ENCODE measurements at places on chromosomes 5 and 9.
A peak's percentile ranks its signal among the peaks of the same experiment; 100 is the strongest.

DNA sequence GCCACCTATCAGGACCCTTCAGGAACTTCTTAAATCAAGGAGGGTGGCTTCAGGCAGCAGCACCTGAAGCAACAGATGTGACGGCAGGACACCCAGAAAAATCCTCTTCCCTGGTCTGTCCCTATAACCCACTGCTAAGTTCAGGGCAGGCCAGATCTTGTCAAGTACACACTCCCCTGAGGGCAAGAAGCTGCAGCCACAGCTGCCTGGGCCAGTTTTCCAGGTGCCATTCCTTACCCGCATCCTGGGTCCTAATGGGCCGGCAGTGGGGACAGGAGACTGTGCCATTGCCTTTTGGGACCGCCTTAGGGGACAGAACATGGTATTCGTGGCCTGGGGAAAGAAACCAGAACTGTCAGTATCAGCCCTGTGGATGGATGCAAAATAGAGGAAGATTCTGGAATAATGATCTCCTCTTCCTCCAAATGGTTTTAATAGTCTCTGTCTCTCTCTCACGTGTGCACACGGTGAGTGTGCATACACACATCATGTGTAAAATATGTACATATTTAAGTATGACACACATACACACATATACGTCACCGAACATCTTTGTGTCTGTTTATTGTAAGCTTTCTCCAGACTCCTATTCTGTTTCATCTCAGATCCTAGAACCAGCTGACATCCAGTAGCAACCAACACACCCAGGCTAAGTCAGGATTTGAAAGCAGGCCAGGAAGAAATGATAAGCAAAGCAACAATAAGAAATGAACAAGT is 14.0 kb downstream of the ORM2 start:
- no peak for DNase-seq

GRCh38 chr9:111925017-111925770 is 28.6 kb downstream of the UGCG start:
- no peak for DNase-seq

- DNase-seq = no peak
These were observed 38.9 kb downstream of the ADRA1B start for GRCh38 chr5:159955056-159955624.

- no peak for DNase-seq
These were observed 118.7 kb downstream of the LPAR1 start for GRCh38 chr9:110919609-110920008.

DNA sequence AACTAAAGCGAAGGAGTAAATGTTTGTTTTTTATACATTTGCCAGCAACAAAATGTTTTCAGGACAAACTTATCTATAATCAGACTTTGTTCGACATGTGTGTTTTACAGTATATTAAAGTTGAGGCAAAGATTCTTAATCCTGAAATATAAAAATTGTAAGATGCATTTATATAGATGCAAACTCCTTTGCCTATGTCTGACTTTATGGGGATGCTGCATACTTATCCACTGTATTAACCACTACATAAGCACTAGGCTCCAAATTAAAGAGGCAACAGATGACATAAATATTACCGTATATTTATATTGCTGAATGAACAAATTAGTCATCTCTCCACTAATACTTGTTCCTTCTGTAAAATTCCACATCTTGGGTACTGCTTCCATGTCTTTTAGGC is 882.7 kb upstream of the ARRDC3 start:
- DNase-seq = no peak

GRCh38 chr9:90204128-90204831 is 438.3 kb downstream of the DIRAS2 start:
- DNase-seq = no peak

GRCh38 chr5:30347858-30348257 is 845.6 kb upstream of the CDH6 start:
- no peak for DNase-seq

DNA sequence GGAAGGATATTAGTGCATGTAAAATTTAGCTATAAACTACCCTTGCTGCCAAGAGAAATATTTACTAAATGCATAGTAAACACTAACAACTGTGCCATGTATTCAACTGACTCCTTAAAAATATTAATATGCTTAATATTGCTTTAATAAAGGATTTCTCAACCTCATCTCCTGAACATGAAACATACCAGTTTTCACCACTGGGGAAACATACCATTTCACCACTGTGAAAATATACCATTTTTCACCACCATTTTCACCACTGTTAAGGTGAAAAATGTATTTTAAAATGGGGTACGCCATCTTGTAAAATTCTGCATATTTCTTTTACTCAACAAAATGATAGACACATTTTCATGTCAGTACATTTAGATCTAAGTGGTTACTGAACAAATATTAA is 4.5 kb downstream of the RAB14 start:
- DNase-seq = no peak

DNA sequence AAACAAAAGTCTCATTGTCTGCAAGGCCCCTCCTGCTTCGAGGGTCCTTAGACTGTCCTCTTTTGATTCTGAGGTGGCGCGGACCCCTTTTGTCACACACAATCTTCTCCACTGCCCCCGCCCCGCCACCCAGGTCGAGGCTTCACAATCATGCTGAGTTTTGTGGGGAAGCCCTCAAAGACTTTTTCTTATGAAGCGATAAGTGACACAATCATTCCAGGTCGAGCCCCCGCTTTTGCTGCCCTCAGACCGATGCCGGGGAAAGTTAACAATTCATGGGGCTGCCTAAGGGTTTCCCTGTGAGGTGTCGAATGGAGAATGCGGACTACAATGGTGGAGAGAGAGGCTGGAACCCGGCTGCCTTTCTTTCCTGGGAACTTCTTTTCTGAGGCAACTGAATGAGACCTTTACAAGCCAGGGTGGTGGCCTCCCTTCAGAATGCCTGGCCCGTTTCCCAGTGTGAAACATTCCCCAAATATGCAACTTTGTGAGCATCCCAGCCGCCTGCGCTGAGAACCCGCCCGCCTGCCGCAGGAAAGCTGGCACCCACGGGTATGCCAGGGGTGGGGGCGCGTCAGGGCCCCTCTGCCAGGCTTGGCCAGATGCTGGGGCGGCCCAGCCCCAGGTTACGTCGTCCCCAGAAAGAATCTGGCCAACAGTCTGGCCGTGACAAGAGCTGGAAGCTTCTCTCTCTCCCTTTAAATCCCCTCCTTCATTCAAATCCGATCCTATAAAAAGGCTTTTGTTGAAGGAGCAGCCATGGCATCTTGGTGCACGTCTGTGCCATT is 71.9 kb downstream of the MAP1B start:
- DNase-seq = peak; percentile 83

DNA sequence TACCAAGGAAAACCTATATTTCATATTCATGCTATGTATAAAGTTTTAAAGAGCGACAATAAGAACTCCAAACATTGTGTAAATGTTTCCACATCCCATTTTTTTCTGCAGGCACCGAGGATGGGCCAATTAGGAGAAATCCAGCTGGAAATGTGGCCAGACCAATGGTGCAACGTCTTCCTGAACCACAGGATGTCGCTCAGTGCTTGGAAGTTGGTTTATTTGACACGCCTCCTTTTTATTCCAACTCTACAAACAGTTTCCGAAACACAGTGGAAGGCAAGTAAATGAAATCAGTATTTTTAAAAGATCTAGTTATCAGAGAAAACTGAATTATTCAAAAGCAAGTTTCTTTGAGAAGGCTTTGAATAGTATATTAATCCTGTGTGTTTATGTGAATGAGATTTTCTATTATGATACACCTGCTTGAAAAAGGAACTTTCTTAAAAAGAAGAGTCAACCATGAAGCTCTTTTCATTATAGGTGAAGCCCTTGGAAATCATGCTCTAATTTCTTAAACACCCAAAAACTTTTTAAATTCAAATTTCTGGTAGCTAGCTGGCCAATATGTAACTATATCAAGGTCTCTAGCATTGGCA is 9.1 kb downstream of the TYRP1 start:
- peak; percentile 75 for DNase-seq

- DNase-seq = no peak
These were observed 14.0 kb downstream of the NR5A1 start for GRCh38 chr9:124493218-124493617.

GRCh38 chr5:89520771-89521170 is 637.8 kb upstream of the MEF2C start:
- no peak for DNase-seq

- DNase-seq = no peak
These were observed 149.0 kb downstream of the SSBP2 start for GRCh38 chr5:81601919-81602318.

DNA sequence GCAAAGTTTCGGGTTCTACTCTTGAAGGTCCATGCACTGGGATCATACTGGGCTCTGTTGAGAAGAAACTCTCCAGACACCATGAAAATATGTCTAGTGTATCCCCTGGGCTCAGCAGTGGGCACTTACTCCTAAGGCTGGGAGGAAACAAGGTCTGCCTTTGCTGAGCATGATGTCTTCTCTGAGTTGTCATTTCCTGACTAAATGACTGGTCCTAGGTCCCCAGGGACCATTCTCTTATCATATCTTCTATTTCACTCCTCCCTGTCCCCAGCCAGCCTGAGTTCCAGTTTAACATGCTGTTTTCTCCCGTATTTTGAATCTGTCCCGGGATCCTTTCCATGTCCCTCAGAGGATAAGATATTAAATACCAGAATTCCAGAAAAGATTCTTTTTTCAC is 225.4 kb downstream of the MTRR start:
- no peak for DNase-seq

DNA sequence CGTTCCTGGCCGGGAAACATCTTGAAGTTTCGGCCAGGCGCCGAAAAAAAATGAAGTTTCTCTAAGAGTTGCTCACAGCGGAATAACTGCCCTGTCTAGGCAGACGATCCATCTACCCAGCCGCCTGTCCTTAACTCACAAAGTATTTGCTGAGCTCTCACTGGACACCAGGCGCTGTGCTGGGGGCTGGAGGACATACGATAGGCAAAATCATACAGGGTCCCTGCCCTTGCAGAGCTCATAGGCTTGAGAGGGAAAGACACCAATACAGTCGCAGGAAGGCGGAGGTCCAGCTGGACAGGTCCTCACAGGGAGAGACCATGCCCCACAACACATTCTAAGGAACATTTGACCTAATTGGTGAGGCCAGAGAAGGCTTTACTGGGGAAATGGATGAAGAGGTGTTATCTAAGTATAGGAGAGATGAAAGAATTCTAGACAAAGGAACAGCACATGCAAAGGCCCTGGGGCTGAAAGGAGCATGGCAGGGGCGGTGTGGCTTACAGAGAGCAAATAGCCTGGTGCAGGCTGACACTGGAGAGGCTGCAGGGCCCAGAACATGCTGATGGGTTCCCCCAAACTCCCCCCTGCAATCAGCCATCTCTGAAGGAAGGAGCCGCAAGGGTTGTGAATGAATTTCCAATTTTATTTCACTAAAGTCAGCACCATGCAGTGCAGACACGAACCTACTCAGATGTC is 2.0 kb upstream of the MXD3 start:
- DNase-seq = no peak

GRCh38 chr9:123927625-123928532 is 2.0 kb downstream of the DENND1A start:
- peak; percentile 29 for DNase-seq

- DNase-seq = no peak
These were observed 32.0 kb upstream of the ADAM19 start for GRCh38 chr5:157607371-157608161.

- DNase-seq = no peak
These were observed 188.9 kb downstream of the ARHGAP26 start for GRCh38 chr5:142958944-142959682.

- no peak for DNase-seq
These were observed 78.7 kb upstream of the ACTBL2 start for GRCh38 chr5:57561231-57561842.

DNA sequence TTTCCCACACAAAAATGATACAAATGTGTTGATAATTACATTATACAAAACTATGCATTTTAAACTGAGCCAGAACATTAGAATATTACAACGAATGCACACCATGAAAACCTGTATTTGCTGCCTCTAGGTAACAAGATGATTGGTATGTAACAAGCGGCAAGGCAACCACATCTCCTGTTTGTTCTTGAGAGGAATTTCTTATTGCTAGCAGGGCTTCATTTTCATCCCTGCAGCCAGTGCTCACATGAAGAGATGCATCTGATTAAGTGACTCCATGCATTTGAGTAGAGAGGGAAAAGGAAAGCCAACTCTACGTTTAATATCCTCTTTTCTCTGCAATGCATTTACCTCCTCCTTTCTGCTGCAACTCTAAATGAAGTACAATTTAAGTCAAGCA is 36.6 kb downstream of the FRMD3 start:
- no peak for DNase-seq

GRCh38 chr9:132175431-132175830 is 13.6 kb downstream of the NTNG2 start:
- DNase-seq = peak; percentile 18

DNA sequence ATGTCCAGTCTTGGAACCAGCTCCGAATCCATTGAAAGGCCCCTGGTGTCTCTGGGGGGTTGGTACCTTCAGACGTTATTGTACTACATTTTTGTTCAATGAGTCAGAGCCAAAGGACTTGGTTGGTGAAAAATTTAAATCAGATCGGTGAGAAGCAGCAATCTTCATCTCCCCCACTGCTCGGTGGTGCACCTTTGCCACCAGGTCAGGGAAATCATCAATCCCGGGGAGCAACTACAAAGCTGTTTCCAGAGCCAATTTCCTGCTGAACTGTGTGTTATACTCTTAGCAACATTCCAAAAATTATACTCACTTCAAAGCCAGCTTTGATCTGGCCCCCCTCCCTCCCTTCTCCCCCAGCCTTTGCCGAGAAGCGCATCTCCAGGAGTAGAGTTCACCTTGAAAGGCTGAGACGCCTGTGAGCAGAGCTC is 375.2 kb upstream of the WWC1 start:
- no peak for DNase-seq

GRCh38 chr5:90981821-90982220 is 401.3 kb downstream of the ARRDC3 start:
- DNase-seq = no peak

- no peak for DNase-seq
These were observed 16.3 kb upstream of the SLC12A7 start for GRCh38 chr5:1127959-1128785.

GRCh38 chr5:175456105-175456742 is 12.2 kb upstream of the DRD1 start:
- DNase-seq = no peak

DNA sequence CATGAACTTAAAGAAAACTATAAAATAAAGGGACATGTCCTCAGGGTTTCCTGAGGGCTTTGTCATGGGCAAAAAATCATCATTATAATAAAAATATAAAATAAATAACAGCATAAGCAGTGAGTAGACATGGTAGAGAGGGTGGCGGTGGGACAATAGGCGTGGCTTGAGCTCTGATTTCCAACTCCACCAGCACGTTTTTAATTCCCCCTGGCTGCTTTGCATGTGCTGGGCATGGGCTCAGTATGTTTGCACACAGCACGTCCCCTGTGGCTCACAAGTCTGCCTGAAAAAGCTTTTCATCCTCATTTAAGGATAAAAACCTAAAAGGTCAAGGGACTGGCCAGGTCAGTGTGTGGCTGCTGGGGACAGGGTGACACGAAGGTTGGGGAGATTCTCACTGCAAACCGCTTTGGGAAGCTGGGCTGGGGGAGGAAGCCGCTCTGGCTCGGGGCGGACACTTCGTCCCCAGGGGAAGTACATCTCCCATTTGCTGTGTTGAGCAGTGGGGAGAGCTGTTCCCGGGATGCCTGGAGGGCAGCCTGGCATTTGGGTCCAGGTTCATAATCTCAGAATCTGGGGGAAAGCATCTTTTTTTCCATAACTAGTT is 32.6 kb downstream of the NKX2-5 start:
- DNase-seq = no peak

All from eye (tissue), 1 donor.